ENCODE measurements at places on chromosomes 3 and 15.

GRCh38 chr3:8279886-8280550 is 221.6 kb upstream of the LMCD1 start:
- no peak for DNase-seq

DNA sequence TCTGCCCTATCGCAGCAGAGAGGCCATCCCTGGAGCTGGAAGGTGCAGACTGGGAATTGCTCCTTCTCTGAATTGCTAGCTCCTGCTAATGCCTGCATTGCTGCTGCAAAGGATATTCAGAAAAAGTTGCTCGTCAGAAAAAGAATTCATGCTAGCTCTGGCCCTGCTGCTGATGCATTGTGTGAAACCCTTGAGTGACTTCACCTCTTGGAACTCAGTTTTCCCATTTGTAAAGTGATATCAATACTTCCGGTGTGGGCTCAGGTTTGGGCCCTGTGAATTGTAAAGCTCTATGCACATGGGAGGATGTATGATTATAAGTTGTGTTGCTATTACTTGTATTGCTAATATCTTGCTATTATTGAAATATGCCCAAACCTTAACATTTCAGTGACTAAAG is 11.4 kb downstream of the SQOR start:
- DNase-seq, result peak; percentile 63

GRCh38 chr3:16277471-16277870 is 12.5 kb downstream of the OXNAD1 start:
- no peak for DNase-seq

DNA sequence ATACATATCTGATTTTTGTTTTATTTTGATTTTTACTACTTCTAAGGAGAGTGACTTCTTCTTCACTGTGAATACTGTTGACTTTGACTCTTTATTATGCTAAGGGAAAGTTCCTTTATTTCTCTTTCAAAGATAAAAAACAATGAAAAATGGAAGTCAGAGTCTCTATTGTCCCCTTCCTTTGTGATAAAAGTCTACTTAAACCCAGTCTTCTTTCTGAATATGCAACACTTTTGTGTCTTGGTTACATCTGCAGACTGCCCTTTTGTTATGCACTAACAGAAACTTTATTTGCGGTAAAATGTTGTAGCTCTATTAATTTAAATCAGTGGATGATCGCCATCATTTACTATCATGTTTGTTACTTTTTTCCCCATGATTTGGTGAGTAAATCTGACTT is 13.2 kb downstream of the PARP15 start:
- DNase-seq, result no peak

GRCh38 chr15:88108991-88109390 is 147.5 kb downstream of the NTRK3 start:
- DNase-seq, result no peak

- DNase-seq, result no peak
These were observed 214.6 kb downstream of the SLCO3A1 start for GRCh38 chr15:92068121-92068520.

DNA sequence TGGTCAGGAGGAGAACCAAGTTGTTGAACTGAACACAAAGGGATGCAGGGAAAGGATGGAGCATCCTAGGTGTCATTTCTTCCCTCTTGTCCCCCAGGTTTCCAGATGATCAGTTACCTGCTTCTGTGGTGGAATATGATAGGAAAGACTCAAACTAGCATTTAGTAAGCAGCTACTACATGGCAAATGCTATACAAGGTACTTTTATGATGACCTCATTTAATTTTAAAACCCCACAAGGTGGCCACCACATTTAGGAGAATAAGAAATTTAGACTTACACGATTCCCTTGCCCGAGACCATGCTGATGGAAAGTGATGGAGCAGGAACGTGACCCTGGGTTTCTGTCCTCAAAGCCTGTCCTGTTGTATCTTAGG is 40.9 kb downstream of the CCR4 start:
- no peak for DNase-seq

DNA sequence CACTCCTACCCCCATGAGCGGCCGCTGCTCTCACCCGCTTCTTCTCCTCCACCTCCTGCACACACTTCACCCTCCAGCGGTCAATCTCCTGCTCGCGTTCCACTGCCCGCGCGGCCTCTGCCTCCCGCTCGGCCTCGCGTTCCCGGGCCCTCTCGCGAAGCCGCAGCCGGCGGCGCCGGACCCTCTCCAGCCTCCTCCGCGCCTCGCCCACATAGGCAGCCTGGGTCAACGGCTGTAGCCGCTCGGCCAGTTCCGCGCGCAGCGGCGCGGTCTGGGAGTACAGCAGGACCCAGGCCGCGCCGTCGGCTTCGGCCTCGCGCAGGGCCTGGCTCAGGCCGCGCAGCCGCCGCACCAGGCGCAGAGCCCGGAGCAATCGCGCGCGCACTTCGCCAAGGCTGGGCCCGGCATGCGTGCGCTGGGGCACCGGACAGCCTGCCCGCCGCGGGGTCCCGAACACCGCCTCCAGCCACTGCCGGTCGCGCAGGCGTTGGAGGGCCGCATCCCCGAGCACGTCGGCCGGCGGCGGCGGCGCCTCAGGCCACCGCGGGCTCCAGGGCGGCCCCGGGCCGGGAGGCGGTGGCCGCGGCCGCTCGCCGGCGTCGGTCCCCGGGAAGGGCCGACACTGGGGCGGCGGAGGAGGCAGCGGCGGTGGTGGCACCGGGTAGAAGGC is 595 bp downstream of the PDCD7 start:
- DNase-seq, result peak; percentile 58

DNA sequence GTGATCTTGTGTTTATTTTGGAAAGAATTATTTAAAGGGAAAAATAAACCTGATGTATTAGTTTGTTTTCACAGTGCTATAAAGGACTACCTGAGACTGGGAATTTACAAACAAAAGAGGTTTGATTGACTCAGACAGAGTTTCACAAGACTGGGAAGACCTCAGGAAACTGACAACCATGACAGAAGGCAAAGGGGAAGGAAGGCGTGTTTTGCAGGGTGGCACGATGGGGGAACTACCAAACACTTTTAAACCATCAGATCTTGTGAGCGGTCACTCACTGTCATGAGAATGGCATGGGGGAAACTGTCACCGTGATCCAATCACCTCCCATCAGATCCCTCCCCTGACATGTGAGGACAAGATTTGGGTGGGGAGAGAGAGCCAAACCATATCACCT is 87.0 kb downstream of the TP63 start:
- DNase-seq, result no peak

DNA sequence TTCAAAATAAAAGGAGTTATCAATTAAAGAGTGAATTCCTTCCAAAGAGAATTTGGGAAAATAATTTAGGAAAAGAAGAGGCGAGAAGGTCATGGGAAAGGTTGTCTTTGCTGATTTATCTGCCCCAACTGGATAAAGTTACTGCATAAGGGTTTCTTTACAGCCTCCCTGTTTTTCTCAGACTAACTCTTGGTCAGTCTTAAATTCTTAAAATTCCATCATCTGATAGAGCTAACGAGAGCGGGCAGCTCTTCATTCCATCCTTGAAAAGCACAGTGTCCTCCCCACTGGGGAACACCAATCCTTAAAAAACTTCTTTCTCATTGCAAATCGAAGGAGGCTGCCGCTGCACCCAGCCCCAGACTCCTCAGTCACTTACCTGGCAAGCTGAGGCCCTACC is 107.2 kb downstream of the PGPEP1L start:
- DNase-seq, result peak; percentile 70

DNA sequence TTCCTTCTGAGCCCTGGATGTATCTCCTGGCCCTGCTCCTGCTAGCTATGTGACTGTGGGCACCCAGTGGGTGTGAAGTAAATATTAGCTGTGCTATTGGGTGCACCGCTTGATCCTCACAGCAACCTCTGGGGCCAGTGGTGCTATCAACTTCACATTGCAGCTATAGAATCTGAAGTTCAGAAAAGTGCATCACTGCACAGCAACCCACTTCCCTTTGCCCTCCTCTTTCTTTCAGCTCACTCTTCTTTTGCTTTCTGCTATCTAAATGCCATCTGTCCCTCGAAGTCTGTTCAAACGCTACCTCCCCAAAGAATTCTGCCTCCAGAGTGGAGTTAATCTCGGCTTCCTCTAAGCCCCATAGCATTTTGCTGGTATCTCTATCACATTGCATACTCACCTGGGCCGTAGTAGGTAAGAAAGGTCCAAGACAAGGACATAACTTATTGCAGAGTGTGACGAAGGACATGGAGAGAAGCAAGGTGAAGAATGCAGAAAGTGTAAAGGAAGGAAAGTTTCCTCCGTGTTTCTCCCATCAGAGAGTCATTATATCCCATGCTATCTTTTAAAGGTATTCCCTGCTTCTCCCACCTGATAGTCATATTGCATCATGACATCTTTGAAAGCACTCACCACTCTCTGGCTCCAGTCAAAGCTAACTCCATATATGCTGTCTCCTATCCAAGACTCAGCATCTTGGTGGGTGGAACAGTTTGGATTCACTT is 57.1 kb upstream of the BCL6 start:
- no peak for DNase-seq

DNA sequence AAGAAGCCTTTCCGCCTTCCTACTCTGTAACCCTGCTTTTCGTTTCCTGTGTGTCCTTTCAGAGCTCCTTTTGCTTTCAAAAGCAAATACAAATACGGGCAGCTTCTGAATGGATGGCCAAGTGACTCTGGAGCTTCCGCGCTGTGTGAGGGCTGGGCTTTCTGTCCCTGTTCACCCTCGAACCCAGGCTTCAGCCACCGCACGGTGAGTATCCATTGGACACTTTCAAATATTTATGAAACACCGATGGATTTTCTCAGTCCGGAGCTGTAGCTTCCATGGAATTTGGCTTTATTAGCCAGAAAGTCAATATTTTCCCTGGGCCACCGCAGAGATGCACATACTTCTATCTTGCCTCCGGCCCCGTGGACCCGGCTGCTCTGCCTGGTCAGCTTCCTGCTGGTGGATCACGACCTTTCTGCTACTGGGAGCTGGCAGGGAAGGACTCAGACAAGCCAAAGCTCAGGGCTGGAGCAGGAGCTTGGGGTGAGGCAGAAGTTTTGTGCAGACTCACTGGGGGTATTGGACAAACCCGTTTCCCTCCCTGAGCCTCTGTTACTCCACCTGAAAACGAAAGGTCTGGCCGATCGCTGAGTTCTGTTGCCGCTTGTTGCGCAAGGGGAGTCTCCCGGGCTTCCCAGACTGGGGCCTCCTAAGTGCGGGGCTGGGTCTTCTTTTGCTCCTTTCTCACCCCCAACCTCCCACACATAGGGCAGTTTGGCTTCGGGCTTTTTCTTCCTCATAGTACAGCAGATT is 63.6 kb downstream of the LINGO1 start:
- DNase-seq, result peak; percentile 38

GRCh38 chr3:122006267-122006666 is 15.8 kb downstream of the ILDR1 start:
- no peak for DNase-seq

- no peak for DNase-seq
These were observed 4.7 kb upstream of the CCDC33 start for GRCh38 chr15:74231475-74231874.

DNA sequence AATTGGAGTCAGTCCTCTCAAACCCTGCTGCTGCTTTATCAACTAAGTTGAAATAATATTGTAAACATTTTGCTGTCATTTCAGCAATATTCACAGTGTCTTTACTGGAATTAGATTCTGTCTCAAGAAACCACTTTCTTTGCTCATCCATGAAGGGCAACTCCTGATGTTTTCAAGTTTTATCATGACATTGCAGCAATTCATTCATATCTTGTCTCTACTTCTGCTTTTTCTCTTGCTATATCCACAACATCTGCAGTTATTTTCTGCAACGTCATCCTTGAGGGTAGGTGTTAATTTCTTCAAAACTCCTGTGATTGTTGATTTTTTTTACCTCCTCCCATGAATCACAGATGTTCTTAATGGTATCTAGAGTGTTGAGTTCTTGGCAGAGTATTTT is 181.6 kb downstream of the EPHA6 start:
- no peak for DNase-seq

- no peak for DNase-seq
These were observed 22.9 kb downstream of the PDE8A start for GRCh38 chr15:85004550-85004949.

- no peak for DNase-seq
These were observed 39.1 kb downstream of the SEMA5B start for GRCh38 chr3:122988508-122988907.

DNA sequence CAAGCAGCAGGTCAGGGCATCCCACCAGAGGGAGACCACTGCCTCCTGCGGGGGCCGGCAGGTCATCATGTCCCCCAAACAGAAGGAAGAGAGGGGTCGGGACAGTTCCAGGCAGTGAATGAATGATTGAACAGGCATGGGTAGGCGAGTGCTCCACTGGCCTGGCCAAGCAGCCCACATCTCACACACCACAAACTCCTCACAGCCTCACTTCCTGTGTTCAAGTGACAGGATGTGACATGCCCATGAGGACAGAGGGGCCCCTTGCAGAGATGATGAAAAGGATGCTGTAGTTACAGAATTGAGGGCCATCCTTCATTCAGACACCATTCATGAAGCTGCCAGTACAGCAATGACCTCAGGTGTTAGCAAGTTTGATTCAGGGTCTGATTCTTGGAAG is 3.7 kb downstream of the IQSEC1 start:
- DNase-seq, result no peak

DNA sequence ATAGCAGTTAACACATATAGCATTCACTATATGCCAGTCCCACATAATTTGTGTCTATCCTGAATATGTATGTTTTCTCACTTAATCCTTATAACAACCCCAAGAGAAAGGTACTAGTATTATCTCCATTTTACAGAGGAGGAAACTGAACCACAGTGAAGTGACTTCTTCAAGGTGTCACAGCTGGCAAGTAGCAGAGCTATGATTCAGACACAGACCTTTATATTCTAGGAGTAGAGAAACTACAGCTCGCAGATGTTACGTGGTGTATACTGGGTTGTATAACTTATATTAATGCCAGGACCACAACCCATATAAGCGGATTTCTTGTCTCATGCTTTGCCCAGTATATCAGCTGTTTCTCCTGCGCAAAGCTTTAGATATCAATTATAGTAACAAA is 29.5 kb upstream of the ICE2 start:
- DNase-seq, result no peak

GRCh38 chr15:51386486-51386885 is 45.0 kb downstream of the GLDN start:
- DNase-seq, result no peak

DNA sequence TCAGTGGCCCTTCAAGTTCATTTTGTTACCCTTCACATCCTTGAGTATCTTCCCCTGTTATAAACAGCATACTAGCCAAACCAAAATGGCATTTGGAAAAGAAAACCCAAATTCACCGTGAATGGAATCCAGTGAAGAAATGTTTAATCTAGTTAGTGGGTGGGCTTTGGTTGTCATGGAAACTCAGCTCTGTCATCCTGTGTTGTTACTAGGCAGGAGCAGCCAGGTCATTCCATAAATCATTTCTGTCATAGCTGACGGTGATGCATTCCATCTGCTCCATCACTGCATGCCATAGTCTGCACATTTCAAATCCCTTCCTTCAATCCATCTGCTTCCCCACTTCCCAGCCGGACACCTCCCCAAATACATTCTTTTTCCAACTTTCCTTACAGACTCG is 140.4 kb upstream of the CGNL1 start:
- DNase-seq, result peak; percentile 88

DNA sequence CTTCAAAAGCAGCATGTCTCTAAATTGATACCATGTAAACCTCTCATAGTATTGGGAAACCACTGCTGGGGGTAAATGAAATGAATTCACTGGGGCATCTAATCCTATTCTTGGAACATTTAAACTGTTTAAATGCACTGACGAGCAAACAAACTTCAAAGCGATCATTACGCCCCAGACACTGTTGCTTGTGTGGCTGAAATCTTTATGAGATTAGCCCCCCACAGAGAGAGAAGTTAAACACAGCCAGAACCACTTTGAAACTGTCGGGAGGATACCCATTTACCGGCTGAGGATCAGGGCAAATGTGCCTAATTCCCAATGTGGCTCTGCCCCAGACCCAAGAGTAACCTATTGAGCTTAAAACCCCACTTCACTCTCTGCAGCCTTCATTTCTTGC is 308.4 kb upstream of the CDIN1 start:
- DNase-seq, result no peak

- no peak for DNase-seq
These were observed 137.6 kb downstream of the GOLIM4 start for GRCh38 chr3:167958141-167958540.
